Right ventricle myocardium superior (tissue), 1 donor: ENCODE measurements at places on chromosomes 3 and 15. TPM values are rescaled to one million over a fixed set of nuclear protein-coding genes. Genes with fewer than 3 reads are reported as not detected.

The LRCH3 gene
- total RNA-seq: 18.0 TPM

The SNX22 gene
- total RNA-seq: 4.2 TPM

The IGF2BP2 gene
- 18.7 TPM for total RNA-seq

The ACP3 gene
- 1.3 TPM for total RNA-seq

The CMTM6 gene
- total RNA-seq: 8.9 TPM

The GPR87 gene
- total RNA-seq: not detected

The NTRK3 gene
- 3.2 TPM for total RNA-seq

The TRPM1 gene
- not detected for total RNA-seq

The ZBBX gene
- not detected for total RNA-seq

The GP9 gene
- total RNA-seq: not detected

The BAHD1 gene
- total RNA-seq: 16.2 TPM

The AADACL2 gene
- not detected for total RNA-seq

The BSN gene
- total RNA-seq: 0.27 TPM

The LDHAL6B gene
- not detected for total RNA-seq

The NME9 gene
- not detected for total RNA-seq

The OXTR gene
- 0.54 TPM for total RNA-seq

The ACTC1 gene
- 12,822 TPM for total RNA-seq

The PLA2G4D gene
- total RNA-seq: not detected

The VPS18 gene
- total RNA-seq: 18.4 TPM

The AQP9 gene
- 1.5 TPM for total RNA-seq

The GRK7 gene
- total RNA-seq: not detected

The PLSCR1 gene
- total RNA-seq: 26.0 TPM

The CCNB2 gene
- 0.86 TPM for total RNA-seq

The NEK11 gene
- 1.3 TPM for total RNA-seq

The FOXL2 gene
- not detected for total RNA-seq

The LRRC31 gene
- not detected for total RNA-seq

The DOCK3 gene
- 3.6 TPM for total RNA-seq

The CCR9 gene
- not detected for total RNA-seq

The SMAD6 gene
- 14.1 TPM for total RNA-seq

The CCDC9B gene
- total RNA-seq: 155 TPM

The ANKUB1 gene
- not detected for total RNA-seq

The TASOR gene
- 22.2 TPM for total RNA-seq

The TMEM207 gene
- total RNA-seq: not detected

The LSAMP gene
- 5.2 TPM for total RNA-seq

The SEMA3F gene
- total RNA-seq: 10.8 TPM

The LRRC58 gene
- total RNA-seq: 7.9 TPM

The CCDC33 gene
- total RNA-seq: not detected

The SPG21 gene
- 44.9 TPM for total RNA-seq

The DNASE1L3 gene
- total RNA-seq: 3.7 TPM

The KLHL40 gene
- total RNA-seq: 0.11 TPM

The C2CD4B gene
- 1.5 TPM for total RNA-seq

The SLC6A11 gene
- not detected for total RNA-seq

The DNAH12 gene
- total RNA-seq: 0.08 TPM

The STAC gene
- 0.43 TPM for total RNA-seq

The TM4SF18 gene
- 13.2 TPM for total RNA-seq

The CADM2 gene
- 1.2 TPM for total RNA-seq

The GRAMD2A gene
- not detected for total RNA-seq

The SLC35G2 gene
- 1.8 TPM for total RNA-seq

The SAXO2 gene
- total RNA-seq: 3.0 TPM

The ADCY5 gene
- 225 TPM for total RNA-seq

The RASGRP1 gene
- 0.11 TPM for total RNA-seq

The C3orf20 gene
- total RNA-seq: not detected
